CD4-positive, alpha-beta T cell treated with Interleukin-15 for 1 hour (primary cell): ENCODE measurements at places on chromosomes 16 and 17.
A peak's percentile ranks its signal among the peaks of the same experiment; 100 is the strongest.

DNA sequence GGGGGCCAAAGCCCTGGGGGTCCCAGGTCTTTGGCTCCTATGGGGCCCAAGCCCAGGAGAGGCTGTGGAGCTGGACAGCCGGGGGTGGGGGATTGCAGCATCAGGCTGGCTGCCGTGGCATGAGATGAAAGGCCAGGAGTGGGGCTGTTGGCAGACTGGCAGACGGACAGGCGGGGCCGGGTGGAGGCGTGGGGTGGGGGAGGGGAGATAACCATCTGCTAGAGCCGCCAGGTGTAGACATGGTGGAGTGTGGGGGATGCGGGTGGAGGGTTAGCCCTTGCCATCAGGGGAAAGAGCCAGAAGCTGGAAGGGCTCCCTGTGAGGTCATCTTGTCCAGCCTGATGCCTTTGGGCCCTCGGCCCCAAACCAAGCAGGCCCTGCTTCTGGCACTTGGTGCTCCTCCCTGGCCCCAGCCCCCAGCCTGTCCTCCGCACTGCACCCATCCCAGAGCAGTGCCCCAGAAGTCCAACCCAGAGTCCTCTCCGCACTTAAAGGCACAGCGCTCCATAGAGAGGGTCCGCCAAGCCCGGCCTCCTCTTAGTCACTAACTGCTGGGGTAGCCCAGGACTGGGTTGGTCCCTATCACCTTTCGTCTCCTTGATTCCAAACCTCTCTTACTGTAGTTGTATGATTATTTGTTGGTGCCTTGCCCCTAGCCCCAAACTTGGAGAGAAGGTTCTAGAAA, 33.3 kb upstream of the DLX4 start:
- no peak for DNase-seq

GRCh38 chr17:28133562-28133970, 91.1 kb downstream of the NLK start:
- no peak for DNase-seq

- DNase-seq: no peak
Measured at GRCh38 chr17:59516451-59516850, 49.0 kb upstream of the DHX40 start.

GRCh38 chr17:38575781-38576180, 30.0 kb downstream of the SRCIN1 start:
- DNase-seq: no peak

GRCh38 chr17:9672266-9672665, 26.9 kb downstream of the USP43 start:
- no peak for DNase-seq

- DNase-seq: peak; percentile 2
Measured at GRCh38 chr17:61475726-61476125, 23.5 kb downstream of the TBX4 start.

DNA sequence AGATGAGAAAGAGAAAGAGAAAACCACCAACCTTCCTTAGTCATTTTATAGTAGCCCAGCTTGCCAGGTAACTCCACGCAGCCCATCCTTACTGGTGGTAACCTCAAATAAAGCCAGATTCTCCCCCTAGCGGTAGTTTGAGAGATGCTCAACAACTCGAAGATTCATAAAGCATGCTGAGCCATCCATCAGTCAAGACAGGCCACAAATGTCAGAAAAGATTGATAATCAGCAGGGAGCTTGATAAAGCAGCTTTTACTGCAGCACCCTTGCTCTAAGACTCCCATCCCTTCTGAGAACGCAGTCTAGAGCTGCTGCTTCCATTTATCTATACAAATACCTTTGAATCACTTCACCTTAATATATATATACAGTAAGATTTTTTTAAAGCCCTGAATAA, 451.5 kb upstream of the HSBP1 start:
- DNase-seq: no peak

GRCh38 chr17:55286681-55287589, 22.2 kb downstream of the HLF start:
- DNase-seq: no peak

- DNase-seq: no peak
Measured at GRCh38 chr16:66511602-66512271, 38.2 kb downstream of the TK2 start.

DNA sequence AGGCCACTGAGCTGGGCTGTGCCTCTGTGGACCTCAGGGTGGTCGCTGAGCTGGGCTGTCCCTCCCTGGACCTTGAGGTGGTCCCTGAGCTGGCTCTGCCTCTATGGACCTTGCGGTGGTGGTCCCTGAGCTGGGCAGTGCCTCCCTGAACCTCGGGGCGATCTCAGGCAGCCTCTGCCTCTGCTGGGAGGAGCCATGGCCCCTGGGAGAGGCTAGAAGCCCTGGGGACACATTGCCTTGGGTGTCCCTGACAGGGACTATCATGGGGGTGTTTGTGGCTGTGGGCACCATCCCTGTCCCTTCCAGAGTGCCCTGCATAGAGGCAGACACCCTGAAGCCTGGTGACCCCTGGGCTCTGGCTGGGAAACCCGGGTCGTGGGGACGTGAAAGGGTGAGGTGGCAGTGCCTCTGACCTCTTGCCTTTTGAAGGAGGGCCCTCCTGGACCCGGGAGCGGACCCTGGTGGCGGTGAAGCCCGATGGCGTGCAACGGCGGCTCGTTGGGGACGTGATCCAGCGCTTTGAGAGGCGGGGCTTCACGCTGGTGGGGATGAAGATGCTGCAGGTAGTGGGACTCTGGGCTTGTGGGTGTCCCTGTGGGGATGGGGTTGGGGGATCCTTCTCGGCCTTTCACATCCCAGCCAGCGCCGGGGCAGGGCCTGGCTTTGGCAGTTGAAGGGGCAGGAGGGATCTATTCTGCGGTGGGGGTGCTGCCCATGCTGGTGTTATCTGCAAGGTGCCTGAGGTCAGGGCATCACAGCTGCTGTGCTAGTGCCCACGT, 1.8 kb downstream of the NME4 start:
- no peak for DNase-seq

DNA sequence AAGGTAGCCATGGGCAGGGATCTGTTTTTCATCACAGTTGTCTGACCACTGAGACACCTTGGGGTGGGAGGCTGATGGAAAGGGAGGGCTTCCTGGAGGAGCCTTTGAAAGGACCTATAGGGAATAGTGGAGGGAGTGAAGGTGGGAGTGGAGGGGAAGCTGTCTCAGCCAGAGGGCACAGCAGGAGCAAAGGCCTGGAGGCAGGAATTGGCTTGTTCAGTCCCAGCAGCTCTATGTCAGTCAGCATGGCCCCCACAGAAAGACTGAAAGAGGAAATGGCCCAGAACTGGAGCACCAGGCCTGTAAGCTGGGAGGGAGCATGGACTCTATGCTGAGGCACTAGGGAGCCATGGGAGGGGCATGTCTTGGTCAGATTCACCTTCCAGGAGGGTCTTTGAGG, 12.8 kb upstream of the CBFB start:
- DNase-seq: no peak

- no peak for DNase-seq
Measured at GRCh38 chr16:79127766-79128165, 472.8 kb downstream of the MAF start.
